ENCODE measurements at places on chromosomes 4 and X. TPM values are rescaled to one million over a fixed set of nuclear protein-coding genes. Genes with fewer than 3 reads are reported as not detected.

The LRCH2 gene
- 2.6 TPM for total RNA-seq

The CLCN5 gene
- 6.6 TPM for total RNA-seq

The RASSF6 gene
- not detected for total RNA-seq

The COL25A1 gene
- 2.8 TPM for total RNA-seq

The MAGEA4 gene
- total RNA-seq: not detected

The ERAS gene
- total RNA-seq: not detected

The MAGEB10 gene
- not detected for total RNA-seq

The NPNT gene
- 11.1 TPM for total RNA-seq

The ZNF141 gene
- 19.5 TPM for total RNA-seq

The BEX1 gene
- 0.66 TPM for total RNA-seq

The ACSL1 gene
- 254 TPM for total RNA-seq

The AKAP14 gene
- not detected for total RNA-seq

The SYP gene
- total RNA-seq: 1.0 TPM

The SLC10A6 gene
- total RNA-seq: 4.6 TPM

The TEX11 gene
- not detected for total RNA-seq

The SMAD1 gene
- total RNA-seq: 19.5 TPM

The CT55 gene
- not detected for total RNA-seq

The ARMCX1 gene
- 28.5 TPM for total RNA-seq

The CXCR3 gene
- not detected for total RNA-seq

The CRMP1 gene
- 0.44 TPM for total RNA-seq

The CLGN gene
- 5.2 TPM for total RNA-seq

The PYURF gene
- total RNA-seq: 93.7 TPM

The SSX2B gene
- total RNA-seq: not detected

The SPANXN1 gene
- total RNA-seq: not detected

The ABLIM2 gene
- 8.2 TPM for total RNA-seq

The PIN4 gene
- 12.5 TPM for total RNA-seq

The RS1 gene
- not detected for total RNA-seq

The IQCM gene
- total RNA-seq: not detected

The SOD3 gene
- 131 TPM for total RNA-seq

Measured in breast epithelium (tissue), 4 donors.